ENCODE measurements at places on chromosomes 7 and 10.
A peak's percentile ranks its signal among the peaks of the same experiment; 100 is the strongest.

- no peak for DNase-seq
Observed at GRCh38 chr7:144415858-144416257, 12.4 kb upstream of the NOBOX start.

DNA sequence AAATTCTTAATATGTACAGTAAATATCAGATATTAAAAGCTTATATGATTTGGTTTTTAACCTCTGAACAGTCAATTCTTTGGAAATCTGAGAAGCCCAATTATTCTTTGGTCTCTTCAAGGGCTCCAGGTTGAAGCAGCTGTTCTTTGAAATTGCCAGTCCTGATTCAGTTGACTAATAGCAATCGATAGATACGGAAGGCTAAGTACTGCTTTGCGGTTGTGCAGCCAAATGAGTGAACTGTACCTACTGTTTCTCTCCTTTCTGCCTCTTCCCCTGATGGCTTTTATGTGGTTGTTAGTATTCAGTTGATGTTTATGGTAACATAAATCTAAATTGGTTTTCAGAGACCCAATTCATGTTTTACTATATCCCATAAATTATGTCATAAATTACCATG is 103.1 kb upstream of the RPA3 start:
- DNase-seq, result no peak

- peak; percentile 92 for DNase-seq
Observed at GRCh38 chr7:112422842-112423496, 27.3 kb upstream of the IFRD1 start.

- DNase-seq, result no peak
Observed at GRCh38 chr7:85890244-85890811, 703.5 kb upstream of the SEMA3D start.

- no peak for DNase-seq
Observed at GRCh38 chr10:78953113-78953798, 115.5 kb upstream of the ZMIZ1 start.

- DNase-seq, result no peak
Observed at GRCh38 chr10:13848520-13849445, 262.0 kb downstream of the PRPF18 start.

- DNase-seq, result no peak
Observed at GRCh38 chr10:69367469-69367868, 49.2 kb downstream of the TACR2 start.

DNA sequence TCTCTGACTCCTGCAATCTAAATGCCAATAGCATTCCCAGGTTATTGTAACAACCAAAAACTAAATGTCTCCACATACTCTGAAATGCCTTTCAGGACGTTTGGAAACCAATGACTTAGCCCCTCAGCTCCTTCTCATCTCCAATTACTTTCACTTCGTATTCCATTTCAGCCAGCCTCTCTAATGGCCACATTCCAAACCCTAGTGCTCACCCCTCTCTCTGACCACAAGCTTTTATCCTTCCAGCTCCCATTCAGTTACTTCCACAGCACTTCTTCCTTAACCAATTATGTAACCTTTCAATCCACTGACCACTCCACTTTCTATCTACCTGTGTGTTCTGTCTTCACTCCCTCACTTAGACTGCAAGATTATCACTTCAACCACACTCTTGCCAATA is 4.3 kb downstream of the NOC3L start:
- DNase-seq, result no peak

DNA sequence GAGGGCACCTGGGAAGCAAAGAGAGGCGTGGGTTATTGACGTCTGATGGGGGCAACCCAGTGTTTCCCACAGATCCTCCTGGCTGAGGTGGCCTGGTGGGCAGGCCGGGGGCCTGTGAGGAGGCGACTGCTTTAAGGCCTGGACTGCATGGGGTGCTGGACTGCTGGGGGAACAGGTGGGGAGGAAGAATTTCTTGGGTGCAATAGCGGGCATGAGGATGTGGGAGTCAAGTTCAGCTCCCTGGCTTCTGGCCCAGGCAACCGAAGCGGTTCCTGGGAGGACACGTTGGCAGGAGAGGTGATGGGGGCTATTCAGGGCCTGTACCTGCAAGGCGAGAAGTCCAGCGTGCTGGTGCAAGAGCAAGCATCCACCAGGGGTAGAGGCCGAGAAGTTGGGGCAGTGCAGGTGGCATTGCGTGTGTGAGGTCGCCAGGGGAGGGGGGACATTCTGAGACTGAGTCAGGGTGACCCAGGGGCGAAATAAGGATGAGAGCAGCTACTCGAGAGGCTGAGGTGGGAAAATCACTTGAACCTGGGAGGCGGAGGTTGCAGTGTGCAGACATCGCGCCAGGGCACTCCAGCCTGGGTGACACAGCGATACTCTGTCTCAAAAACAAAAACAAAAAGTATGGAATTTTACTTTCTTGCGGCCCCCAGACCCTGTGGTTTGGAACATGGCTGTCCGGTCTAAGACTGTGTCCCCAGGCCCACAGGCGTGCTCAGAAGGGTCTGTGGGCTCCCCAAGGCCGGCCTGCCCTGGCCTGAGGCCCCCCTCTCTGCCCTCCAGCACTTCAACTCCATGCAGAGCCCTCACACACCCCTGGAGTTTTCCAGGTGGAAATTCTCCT is 53.6 kb upstream of the ELN start:
- peak; percentile 60 for DNase-seq

GRCh38 chr7:17239683-17240521 is 58.5 kb upstream of the AHR start:
- no peak for DNase-seq

DNA sequence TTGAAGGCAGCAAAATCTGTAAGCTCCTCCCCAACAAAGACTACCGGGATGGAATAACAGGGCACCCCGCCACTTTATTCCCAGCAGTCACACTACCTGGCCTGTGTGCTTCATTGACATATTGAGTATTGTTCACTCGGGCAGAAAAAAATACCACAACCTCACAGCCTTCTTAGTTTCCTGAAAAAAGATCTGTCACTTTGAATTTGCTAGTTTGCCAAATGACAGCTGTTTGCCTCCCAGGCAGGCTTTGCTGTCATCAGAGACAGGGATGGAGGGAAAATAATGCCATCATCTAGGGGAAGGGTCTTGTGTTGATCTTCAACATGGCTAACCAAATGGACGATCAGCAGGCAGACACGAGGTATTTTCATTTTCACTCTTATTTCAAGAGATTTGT is 26.9 kb downstream of the BMPER start:
- DNase-seq, result no peak
